Islet precursor cell (in vitro differentiated cells): ENCODE measurements at places on chromosomes 1 and 21.

GRCh38 chr1:168443899-168444298 lies 99.9 kb downstream of the XCL2 start:
- DNase-seq: no peak

- peak; percentile 92 for DNase-seq
Observed at GRCh38 chr1:164588516-164589341, 29.7 kb downstream of the PBX1 start.

DNA sequence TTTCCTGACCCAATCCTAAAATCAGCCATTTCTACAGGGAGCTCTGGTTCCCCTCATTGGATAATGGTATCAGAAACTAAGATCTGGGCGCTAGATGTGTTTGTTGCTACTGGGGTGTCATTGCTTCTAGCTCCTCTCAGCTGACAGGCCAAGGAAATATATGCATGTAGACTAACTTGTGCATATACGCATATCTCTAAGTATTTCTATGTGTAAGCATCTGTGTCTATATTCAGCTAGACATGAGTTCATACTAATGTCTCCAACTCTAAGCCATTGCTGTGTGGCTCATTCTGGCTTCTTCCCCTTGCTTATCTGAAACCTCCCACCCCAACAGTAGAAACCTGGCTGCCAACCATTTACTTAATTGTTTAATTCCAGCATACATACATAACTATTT lies 130.3 kb upstream of the MAGI3 start:
- no peak for DNase-seq

DNA sequence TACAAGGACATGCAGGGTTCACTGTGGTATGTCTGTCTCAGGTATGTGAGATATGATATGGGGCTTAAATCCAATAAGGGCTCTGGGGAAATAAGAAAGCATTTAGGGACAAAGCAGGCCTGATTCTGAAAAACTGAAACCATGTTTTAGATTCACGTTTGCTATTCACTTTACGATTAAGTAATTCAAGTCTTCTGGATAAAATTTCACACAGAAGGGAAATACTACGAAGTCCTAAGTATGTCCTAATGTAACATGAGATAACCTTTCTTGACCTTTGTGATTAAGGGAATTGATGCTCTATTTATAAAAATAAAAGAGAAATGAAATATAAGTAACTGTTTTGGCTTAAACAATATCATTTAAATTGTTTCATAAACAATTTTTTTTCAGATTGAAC lies 55.4 kb downstream of the HNRNPR start:
- DNase-seq: no peak

GRCh38 chr1:151855933-151856332 lies 2.4 kb upstream of the THEM5 start:
- DNase-seq: no peak

DNA sequence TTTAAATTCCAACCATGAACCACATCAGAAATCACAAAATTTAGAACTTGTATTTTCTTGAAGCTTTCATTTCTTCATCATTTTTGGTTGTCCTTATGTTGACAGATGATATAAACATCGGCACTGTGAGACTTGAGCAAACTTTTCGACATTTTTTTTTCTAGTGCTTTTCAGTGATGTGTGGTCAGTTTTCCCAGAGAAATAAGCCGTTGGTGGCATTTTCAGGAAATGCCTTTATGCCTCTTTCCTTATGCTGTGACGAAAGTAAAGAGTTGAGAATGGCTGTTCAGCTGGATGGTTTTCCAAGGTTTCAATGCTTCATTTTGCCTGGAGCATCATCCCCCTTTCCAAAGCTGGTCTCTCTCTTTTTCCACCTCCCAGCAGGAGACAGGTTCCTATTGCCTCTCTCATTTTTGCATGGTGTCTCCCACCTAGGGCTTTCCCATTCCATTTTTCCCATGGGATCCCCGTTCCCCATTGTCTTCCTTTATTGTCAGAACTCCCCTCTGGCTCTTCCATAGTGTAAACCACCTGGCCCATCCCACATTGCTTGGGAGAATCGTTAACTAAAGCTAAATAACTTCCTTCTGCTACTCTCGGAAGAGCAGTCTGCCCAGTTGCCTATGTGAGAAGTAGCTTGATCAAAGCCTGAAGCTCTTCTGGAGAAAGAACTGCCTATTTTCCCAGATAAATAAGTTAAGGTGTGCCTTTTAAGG lies 61.4 kb upstream of the DYNLT5 start:
- no peak for DNase-seq

DNA sequence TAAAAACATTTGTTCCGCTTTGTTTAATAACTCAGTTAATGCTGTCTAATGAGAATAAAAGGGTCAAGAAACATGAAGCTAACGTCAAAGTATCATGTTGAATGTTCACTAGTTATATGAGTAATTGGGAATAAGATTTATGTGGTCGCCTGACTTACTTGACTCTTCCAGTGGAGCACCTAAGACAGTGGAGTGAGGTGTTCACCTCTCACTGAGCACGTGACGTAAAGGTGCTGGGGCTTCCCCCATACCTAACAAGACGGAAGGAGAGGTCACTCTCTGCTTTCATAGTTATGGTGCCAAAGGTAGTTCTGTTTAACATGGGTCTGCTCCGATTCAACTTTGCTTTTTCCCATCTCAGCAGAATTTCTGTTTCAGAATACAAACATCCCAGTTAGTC lies 686 bp downstream of the KMO start:
- no peak for DNase-seq

- DNase-seq: peak; percentile 82
Observed at GRCh38 chr1:200488375-200489165, 78.7 kb upstream of the ZNF281 start.

DNA sequence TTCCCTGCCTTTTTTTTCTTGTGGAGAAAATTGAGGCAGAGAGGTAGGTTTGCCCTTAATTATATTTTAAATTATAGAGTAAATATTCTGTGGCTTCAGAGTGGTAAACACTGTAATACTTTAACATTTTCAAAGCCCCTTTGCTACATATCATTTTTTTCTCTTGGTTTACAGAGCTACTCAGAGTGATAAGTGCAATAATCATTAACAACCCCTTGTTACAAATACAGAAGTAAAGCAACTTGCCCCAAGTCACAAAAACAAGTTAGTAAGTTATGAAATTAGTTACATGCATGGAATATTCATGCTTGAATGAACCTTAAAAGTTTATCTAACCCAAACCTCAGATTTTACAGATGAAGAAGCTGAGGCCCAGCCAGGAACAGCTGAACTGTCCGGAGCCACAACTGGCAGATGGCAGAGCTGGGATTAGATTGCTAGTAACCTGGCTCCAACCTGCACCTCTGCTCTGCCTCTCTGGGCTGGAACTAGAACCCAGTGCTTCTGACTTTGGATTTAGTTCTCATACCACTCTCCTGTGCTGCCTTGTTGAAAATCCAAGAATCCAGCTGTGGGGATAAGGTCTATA lies 48.7 kb downstream of the TNN start:
- DNase-seq: no peak

DNA sequence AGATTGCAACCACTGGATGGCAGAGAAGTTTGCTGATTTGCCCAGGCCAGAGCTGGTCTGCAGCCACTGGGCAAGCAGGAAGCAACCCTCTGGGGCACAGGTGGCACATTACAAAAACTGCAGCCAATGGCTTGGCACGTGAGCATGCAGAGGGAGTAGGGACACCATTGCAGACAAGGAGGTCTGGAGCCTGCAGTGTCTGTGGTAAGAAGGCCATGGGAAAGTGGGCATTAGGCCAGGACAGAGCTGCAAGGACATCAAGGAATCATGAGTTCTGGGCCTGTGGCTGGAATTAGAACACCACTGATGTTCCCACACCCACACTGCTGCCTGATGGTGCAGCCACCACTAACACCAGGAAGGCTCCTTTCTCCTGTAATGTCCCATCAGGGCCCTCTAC lies 113.0 kb downstream of the TSEN15 start:
- DNase-seq: no peak

- no peak for DNase-seq
Observed at GRCh38 chr1:94974241-94974640, 47.3 kb upstream of the CNN3 start.

- DNase-seq: no peak
Observed at GRCh38 chr1:175808999-175809398, 65.6 kb upstream of the TNR start.

- no peak for DNase-seq
Observed at GRCh38 chr1:91842056-91842455, 43.9 kb downstream of the TGFBR3 start.

DNA sequence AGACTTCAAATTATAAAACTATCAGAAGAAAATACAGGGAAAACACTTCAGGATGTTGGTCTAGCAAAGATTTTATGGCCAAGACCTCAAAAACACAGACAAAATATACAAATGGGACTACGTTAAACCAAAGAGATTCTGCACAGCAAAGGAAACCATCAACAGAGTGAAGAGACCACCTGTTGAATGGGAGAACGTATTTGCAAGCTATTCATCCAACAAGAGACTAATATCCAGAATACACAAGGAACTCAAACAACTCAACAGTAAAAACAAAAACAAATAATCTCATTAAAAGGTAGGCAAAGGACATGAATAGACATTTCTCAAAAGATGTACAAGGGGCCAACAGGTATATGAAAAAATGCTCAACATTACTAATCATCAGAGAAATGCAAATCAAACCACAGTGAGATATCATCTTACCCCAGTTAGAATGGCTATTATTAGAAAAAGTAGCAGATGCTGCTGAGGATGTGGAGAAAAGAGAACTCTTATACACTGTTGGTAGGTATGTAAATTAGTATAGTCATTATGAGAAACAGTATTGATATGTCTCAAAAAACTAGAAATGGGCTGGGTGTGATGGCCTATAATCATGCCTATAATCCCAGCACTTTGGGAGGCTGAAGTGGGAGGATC lies 112.6 kb downstream of the LRIG2 start:
- no peak for DNase-seq

DNA sequence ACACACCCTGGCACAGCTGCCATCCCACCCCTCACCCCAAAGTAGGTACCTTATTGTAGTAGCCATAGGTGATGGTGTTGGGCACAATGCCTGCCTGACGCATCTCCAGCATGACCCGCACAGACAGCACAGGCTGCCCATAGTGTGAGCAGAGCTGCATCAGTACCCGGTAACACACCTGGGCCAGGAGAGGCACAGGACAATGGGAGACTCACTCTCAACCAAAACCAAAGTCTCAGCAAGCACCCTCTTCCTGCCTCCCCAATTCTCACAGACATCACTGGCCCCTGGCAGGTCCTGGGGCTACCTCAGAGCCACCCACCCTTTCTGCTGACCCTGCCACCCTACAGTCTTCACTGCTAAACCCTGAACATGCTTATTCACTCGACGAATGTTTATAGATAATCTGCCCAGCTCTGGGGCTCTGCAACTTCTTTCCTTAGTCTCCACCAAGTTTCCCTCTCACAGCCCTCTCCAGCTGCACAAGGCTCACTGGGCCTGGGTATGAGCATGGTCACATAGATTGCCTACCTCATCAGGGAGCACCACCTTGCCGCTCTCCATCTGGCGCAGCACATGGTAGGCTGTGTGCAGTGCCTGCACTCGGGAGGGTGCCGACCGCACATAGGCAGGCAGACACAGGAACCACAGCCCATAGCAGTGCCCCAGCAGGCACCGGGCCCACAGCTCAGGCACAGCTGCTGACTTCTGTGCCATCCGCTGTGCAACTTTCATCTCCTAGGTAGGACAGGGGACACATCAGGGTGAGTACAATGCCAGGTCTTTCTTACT lies 10.3 kb downstream of the DENND4B start:
- DNase-seq: no peak

DNA sequence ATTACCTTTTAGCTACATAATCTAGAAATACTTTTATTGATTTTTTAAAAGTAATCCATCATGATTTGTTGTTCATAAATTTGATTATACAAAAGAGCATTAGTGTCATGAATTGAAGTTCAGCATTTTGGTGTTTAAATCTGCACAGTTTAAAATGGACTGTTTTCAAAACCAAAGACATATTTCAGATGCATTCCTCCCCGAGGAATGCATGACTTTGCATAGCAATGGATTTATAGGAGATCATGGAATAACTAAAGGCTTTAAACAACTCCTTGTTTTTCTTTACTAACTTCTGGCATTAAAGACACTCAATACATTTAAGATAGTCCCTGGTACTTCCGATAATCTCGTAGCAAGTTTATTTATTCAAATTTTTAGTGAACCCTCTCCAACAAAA lies 863.1 kb upstream of the TMPRSS15 start:
- no peak for DNase-seq

- DNase-seq: peak; percentile 73
Observed at GRCh38 chr1:205680073-205680851, at the start of gene SLC45A3. Gene SLC45A3 (minus strand): TSS chr1:205680509. CDS start chr1:205664656, 15,853 bp downstream.

- DNase-seq: no peak
Observed at GRCh38 chr1:40421431-40422384, 28.6 kb upstream of the ZFP69B start.
